ENCODE measurements at places on chromosomes 5 and 9.

DNA sequence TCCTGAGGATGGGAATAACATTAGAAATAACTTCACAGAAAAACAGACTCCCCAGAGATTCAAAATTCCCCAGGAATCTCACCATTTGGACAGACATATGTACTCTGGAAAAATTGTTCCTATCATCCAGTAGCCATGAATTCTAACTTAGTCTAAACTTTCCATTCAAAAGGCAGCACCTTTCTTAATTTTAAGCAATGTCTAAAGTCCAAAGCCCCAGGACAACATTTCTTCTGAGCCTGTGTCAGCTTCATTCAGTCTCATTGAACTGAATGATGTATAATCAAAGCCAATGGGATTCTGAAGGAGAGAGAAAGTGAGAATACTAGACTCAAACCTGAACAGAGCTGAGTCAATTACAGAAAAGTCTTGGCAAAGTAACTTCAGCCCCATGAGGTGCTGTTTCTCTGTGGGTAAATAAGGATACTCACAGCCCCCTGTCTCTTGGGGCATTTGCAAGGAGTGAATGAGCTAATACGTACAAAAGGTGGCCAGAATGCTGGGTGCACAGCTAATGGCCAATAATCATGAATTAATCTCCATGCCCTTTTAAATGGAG, 140.6 kb downstream of the SEMA5A start:
- DNase-seq, result no peak

DNA sequence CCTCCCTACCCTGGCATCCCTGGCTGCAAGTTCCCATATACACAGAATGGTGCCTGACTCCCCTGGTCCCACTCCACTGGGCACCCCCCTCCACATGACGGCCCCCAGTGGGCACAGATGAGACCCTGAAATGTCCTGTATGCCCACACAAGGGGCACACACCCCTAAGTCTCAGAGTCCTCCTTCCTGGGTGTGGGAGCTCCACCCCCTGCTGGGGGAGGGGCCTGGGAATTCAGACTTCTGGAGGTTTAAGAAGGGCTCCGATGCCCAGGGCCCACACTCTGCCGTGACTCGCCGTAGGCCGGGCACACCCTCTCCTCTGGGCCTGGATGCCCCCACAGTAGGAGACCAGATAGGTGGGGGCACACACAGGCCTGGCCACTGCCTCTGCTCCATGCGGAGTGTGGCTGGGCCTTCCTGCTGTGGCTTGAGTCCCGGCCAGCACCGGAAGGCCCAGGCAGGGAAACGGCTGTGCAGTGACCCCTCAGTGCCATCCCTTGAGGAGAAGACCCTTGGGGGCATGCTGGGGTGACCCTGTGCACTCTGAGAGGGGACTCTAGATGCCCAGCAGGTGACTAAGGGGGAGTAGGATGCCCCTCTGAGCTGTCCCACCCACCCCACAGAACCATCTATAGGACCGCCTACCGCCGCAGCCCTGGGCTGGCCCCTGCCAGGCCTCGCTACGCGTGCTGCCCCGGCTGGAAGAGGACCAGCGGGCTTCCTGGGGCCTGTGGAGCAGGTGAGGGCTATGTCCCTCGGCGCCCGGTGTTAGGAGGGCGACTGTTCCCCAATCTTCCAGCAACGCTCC, 6.5 kb downstream of the EGFL7 start:
- no peak for DNase-seq

GRCh38 chr5:127014573-127014972, 15.8 kb downstream of the MARCHF3 start:
- DNase-seq, result no peak

- DNase-seq, result no peak
These were observed 120.9 kb upstream of the STK32A start for GRCh38 chr5:147113967-147114366.

GRCh38 chr5:65796269-65796668, 74.3 kb downstream of the NLN start:
- no peak for DNase-seq

GRCh38 chr5:150068472-150068871, 17.9 kb downstream of the CSF1R start:
- no peak for DNase-seq

All from NCI-H446 (cell line).